ENCODE measurements at places on chromosomes 5 and 9. TPM values are rescaled to one million over a fixed set of nuclear protein-coding genes. Genes with fewer than 3 reads are reported as not detected.

Gene BOD1
- total RNA-seq = 56.3 TPM

Gene FAM221B
- total RNA-seq = not detected

Gene GPX3
- 0.17 TPM for total RNA-seq

Gene BRINP1
- total RNA-seq = not detected

Gene SLC6A7
- total RNA-seq = 0.03 TPM

Gene TMEM174
- not detected for total RNA-seq

Gene ANKS6
- 20.5 TPM for total RNA-seq

Gene LHX6
- total RNA-seq = 0.77 TPM

Gene FOXD4
- total RNA-seq = 1.2 TPM

Gene CNTNAP3B
- total RNA-seq = 4.1 TPM

- no peak for DNase-seq
Measured at GRCh38 chr5:180120237-180121101, 48.9 kb upstream of the RNF130 start.

DNA sequence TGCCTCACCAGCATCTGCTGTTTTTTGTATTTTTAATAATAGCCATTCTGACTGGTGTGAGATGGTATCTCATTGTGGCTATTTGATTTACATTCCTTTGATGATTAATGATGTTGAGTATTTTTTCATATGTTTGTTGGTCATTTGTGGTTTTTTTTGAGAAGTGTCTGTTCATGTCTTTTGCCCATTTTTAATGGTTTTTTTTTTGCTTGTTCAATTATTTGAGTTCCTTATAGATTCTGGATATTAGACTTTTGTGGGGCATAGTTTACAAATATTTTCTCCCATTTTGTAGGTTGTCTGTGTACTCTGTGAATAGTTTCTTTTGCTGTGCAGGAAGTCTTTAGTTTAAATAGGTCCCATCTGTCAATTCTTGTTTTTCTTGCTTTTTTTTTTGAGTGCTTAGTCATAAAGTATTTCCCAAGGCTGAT is 148.1 kb downstream of the NPR3 start:
- no peak for DNase-seq

DNA sequence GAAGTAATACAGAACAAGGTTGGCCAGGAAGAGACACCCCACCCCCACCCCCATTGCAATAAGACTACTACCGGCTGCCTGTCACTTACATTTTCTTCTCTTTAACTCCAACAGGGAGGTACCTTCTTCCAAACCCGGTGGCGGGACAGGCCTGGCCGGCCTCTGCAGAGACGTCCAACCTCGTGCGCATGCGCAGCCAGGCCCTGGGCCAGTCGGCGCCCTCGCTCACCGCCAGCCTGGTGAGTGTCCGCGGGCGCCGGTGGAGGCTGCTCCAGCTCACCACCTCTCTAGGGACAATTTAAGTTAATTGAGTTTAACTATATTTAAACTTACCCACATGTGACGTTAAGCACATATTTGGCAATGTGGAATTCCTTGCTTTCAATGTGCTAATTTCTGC is 192.4 kb downstream of the MAST4 start:
- DNase-seq = no peak

DNA sequence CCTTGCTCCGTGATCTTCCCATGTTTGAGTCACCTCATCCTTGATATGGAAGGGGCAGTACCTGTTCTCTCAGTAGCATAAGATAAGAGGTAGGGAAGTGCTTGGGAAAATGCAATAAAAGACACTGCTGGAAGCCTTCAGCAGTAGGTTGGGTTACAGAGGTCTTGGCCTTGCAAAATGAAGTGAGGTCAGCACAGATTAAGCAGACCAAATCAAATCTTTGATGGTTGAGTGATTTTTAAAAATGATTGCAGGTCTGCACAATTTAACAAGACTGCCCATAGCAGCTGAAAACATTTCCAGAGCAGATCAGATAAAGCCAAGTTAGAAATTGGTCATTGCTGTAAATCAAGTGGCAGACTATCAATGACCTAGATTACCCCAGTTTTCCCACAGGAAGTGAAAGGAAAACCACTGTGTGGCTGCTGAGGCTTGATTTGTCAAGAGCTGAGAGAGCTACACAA is 32.9 kb downstream of the PALM2AKAP2 start:
- no peak for DNase-seq

- DNase-seq = no peak
Measured at GRCh38 chr5:38808666-38809343, 37.0 kb upstream of the OSMR start.

DNA sequence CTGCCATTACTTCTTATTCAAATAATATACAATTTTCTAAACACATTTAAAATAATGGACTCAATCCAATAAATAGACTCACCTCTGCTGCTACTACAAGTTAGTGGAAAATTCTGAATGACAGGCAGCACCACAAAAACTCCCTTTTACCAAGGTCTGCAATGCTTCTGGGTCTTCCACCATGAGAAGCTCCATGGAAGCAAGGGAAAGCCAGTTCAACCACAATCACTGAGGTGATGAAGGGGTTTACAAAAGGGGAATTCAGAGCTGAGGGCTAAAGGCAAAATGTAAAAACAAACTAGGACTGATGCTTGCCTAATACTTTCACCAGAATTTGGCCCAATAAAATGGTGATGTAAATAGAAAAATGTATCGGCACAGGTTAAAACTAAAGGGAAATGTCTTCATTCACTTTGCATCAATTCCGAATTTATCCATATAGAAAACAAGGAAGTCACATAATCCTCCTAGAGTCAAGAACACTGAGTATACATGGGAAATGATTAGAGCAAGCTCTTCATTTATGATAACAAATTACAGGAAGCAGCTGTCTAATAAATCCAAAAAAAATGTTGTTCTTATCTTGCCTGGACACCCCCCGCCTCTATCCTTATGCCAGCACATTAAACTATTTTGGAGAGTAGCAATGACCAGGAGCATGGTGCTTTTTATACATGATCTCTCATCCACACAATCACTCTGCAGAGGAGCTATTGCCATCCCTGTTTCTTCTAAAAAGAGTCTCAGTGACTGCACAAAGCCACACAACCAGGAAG is 66.3 kb upstream of the NFIB start:
- DNase-seq = no peak

DNA sequence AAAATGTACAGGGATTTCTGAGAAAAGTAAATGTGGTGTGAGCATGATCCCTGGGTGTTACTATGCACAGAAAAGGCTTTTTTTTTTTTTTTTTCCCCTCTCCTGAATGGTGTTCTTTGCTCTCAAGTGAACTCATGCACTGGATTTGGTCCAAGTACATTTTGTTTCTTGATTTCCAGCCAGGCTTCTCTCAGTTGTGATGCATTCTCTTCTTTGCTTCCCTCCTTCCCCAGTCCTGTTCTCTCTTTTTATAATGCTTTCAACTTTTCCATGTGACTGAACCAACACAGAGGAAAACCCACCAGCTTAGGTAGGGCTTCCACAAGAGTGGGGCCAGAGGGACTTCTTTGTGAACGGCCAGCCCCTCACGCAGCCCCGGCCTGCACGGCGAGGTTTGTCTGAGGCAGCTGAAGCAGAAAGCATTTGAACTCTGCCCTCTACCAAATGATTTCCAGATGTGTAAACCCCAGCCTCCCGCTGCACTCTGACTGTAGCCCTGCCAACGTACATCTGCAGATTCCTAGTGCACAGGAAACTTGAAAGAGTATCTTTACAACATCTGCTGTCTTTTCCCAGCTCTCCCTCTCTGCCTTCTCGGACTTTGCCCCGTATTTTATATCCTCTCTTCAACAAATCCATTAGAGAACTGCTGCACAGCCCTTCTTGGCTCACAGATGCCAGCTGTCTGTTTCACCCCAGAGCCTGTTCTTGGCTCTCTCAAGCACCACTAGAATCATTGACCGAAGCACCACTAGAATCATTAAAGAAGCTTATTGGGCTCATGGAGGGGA is 71.8 kb upstream of the CD180 start:
- peak; percentile 74 for DNase-seq

DNA sequence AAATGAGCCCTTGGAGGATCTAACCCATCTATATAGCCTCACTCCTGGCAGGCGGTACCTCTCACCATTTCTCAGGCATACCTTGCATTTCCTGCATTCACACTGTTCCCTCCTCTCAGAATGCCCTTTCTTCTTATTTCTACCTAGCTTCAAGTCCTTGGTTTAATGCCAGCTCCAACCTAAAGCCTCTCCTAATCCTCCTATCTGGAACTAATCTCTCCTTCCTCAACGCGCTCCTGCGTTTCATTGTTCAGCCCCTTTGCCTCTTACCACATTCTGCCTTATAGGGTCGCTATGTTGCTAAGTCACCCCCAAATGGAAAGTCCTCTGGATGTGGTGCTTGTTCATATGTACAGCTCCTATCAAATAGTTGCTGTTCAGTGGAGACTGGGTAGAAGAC is 288.5 kb upstream of the TUT7 start:
- no peak for DNase-seq

DNA sequence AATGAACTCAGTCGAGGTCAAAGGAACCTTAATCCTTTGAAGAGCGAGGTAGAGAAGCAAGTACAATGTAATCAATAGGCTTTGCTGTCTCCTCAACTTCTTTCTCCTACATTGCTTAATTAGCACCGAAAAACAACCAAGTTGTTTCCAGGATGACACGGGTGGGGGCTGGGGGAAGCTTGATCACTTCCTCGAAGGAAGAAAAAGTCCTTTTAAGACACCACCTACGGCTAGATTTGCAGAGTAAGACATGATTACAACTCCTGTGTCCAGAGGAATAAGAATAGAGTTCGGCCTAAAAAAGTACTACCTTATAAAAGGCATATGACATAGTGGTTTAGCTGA is 811 bp upstream of the ARRDC3 start:
- no peak for DNase-seq

DNA sequence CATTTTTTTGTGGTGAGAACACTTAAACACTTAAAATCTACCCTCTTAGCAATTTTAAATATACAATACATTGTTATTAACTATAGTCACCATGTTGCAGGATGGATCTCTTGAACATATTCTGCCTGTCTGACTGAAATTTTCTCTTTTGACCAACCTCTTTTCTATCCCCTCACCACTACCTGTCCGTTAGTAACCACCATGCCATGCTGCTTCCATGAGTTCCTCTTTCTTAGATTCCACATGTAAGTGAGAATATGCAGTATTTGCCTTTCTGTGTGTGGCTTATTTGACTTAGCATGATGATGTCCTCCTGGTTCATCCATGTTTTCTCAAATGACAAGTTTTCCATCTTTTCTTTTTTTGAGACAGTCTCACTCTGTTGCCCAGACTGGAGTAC is 48.5 kb upstream of the NAA35 start:
- DNase-seq = no peak

GRCh38 chr5:80976985-80977384 is 16.8 kb downstream of the RASGRF2 start:
- DNase-seq = peak; percentile 38

- peak; percentile 61 for DNase-seq
Measured at GRCh38 chr5:91293131-91293530, 90.0 kb downstream of the ARRDC3 start.

GRCh38 chr9:27847818-27848217 is 274.5 kb upstream of the C9orf72 start:
- no peak for DNase-seq

- no peak for DNase-seq
Measured at GRCh38 chr9:87562062-87562461, 64.4 kb downstream of the DAPK1 start.

DNA sequence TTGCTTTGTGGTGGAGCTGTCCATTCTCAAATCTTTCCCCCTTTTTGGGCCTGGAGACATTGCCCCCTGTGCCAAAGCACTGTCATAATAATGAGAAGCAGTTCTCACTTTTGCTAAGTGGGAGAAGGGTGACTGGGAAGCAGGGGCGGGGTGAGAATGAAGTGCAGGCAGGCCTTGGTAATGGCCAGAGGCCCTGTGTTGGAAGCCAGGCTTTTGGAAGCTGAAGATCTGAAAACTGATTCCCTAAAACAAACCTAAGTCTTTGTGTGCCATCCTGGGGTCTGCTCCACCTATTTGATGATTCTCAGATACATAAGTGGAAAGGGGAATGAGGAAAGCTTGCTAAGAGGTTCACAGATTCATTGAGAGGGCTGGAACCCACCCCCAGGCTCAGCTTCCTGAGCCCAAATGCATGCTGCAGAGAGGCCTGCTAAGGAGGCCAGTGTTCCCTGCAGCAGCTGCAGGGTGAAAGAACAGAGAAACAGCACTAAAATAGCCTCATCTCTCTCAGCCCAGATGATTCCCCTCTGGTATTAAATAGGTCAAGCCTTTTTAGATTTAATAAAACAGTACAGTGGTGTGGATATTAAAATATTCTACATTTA is 75.0 kb downstream of the NSG2 start:
- no peak for DNase-seq

GRCh38 chr5:179803651-179804554 is 2.8 kb downstream of the MGAT4B start:
- DNase-seq = peak; percentile 58

- peak; percentile 17 for DNase-seq
Measured at GRCh38 chr9:101711330-101711941, 27.0 kb downstream of the GRIN3A start.

- DNase-seq = no peak
Measured at GRCh38 chr5:156936972-156937371, 26.1 kb downstream of the TIMD4 start.

DNA sequence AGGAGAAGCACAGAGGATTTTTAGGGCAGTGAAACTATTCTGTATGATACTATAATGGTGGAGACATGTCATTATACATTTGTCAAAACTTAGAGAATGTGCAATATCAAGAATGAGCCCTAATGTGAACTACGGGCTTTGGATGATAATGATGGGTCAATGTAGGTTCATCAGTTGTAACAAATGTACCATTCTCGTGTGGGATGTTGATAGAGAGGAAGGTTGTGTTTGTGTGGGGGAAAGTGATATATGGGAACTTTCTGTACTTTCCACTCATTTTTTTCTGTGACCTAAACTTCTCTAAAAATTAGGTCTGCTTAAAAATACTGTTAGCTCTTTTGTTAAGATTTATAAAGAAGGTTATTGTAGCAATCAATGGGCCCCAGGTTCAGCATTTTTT is 138.9 kb downstream of the SPATA31D1 start:
- DNase-seq = no peak

- no peak for DNase-seq
Measured at GRCh38 chr5:58326022-58326421, 133.9 kb downstream of the PLK2 start.

- DNase-seq = no peak
Measured at GRCh38 chr9:29319736-29320513, 1746.6 kb upstream of the C9orf72 start.

DNA sequence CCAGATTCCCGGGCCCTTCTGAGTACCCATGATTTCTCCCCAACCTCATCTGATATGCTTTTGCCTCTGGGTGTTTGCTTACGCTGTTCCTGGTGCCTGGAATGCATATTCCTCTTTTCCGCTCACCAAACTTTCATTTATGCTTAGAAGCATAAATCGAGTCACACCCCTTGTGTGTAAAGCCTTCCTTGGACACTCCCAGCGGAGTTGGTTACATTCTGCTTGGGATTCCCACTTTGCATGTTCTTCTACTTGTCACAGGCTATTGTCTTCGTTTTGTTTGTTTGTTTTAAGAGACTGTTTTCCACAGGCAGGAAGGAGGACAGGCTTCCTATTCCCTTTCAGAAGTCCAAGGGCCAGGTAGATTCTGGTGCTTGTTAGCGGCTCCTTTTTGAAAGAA is 76.5 kb downstream of the SEC61B start:
- DNase-seq = no peak

GRCh38 chr5:9454012-9454481 is 91.8 kb downstream of the SEMA5A start:
- DNase-seq = peak; percentile 44

GRCh38 chr9:85401998-85402397 is 339.8 kb downstream of the AGTPBP1 start:
- DNase-seq = no peak
